Ovary (tissue), 10 donors: ENCODE measurements at places on chromosomes 2 and 18.

DNA sequence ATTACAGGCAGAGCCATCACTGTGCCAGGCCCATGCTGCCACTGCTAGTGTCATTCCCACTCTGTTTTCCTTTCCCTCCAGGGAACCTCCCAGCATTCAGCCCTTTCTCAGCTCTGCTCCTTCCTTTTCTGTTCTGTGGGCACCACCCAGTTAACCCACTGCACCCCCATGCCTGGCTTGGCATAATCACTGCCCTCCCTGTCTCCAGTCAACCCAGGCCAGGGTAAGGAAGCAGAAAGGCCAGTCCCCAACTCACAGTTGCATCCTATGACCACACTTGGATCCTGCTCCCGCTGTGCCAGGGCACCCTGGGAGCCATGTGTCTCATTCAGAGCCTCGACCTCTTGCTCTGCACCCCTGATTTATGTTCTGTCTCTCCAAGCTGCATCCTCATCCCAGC, 32.2 kb downstream of the DPYSL5 start:
- DNase-seq = no peak

DNA sequence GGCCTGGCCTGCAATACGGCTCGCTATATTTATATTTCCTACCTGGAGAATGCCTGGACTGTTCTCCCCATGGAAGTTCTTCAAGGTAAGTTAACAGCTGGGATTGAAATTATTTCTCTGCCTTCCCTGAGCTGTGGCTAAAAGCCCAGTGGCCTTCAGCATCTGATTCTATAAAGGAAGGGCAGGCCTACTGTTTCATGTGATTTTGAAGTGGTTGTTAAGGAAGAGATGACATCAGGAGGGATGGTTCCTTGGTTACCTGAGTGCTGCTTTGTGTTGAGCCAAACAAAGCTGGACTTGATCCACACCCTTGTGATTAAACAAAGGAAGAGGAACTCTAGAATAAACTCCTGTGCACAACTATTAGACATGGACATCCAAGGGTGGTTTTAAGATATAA, 61.6 kb downstream of the MFSD6 start:
- DNase-seq = no peak

DNA sequence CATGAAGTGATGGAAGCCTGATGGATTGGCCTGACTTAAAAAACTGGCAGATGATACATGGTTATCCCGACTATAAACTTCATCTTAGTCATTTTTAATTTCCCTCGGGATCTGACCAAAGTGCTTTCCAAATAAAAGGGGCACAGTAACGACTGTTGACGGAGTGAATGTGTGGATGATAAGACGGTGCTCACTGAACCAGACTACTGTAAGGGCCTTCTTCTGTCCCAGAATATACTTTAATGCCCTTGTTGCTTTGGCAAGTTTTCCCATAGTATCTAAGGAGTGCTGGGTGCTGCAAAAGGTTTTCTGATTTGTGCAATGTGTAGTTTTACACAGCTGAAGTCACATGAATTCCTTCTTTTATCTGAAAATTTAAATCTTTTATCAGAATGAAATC, 373.5 kb downstream of the DSEL start:
- no peak for DNase-seq

- no peak for DNase-seq
These were observed 47.4 kb downstream of the ARHGAP15 start for GRCh38 chr2:143176606-143177005.

GRCh38 chr2:176128982-176129796, at the start of gene HOXD8:
Gene HOXD8 (plus strand): TSS chr2:176129705. CDS start chr2:176130367, 662 bp downstream.
- peak; percentile 91 for DNase-seq

GRCh38 chr18:32891130-32891529, 118.3 kb upstream of the KLHL14 start:
- DNase-seq = no peak

GRCh38 chr2:127096280-127096679, 10.7 kb downstream of the BIN1 start:
- DNase-seq = peak; percentile 21
